ENCODE measurements at places on chromosomes 1 and 21.

DNA sequence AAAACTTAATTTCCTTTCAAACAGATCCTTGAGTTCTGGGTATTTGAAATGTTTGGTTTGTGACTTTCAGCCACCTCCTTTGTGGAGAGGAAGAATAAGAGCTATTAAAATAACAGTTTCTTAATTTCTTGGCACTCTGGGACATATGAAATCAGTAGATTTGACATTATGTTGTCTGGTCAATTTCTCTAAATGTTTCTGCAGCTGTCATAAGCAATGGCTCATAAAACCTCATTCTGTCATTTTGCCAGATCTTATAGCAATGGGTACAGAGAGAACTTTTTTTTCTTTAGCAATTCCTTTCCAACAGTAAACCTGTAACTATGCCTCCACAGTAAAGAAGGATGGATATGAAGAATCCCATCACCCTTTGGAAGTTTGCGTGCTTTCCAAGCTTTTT lies 52.6 kb downstream of the LAMC1 start:
- DNase-seq = no peak

DNA sequence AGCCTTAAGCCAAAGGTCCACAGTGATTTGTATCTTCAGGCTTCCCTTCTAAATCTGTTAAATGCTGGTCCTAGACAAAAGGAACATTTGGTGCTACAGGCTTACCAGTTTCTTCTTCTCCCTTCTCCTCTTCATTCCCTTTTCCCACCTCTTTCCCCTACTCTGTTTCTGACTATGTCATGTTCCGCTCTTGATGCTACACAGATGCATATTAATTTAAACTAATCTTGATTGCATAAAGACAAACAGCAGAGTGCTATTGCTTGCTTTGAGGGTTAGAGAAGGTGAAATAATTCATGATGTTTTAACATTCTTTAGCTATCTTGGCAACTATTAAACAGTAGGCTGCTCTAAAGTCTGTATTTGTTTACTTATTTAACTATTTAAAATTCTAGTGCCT lies 34.3 kb upstream of the COL24A1 start:
- no peak for DNase-seq

GRCh38 chr1:101291562-101292380 lies 55.0 kb downstream of the S1PR1 start:
- DNase-seq = no peak

GRCh38 chr1:36576118-36576517 lies 93.4 kb upstream of the CSF3R start:
- peak; percentile 50 for DNase-seq

DNA sequence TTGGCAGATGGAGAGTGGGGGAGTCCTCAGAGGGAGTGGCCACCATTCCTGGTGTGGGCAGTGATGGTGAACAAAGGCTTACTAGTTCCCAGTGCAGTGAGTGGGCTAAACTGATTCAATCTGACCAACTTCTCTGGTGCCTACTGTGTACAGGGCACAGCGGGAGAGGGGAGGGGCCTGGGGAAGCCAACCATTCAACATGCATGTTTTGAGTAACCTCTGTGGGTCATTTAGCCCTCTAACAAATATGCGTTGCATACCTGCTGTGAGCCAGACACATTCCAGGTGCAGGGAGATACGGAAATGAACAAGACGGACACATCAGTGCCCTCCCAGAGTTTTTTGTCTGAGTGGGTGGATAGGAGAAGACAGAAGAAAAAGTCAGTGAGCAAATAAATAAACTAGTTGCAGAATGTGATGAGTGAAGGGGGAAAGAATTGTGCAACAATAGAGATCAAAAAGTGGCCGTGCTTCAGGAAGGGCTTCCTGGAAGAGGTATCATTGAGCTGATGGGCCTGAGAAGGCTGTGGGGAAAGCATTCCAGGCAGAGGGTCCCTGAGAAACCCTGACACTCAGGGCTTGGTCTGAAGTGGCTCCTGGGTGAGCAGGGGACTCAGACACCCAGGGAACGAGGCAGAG lies 78.8 kb downstream of the EPHB2 start:
- DNase-seq = no peak

DNA sequence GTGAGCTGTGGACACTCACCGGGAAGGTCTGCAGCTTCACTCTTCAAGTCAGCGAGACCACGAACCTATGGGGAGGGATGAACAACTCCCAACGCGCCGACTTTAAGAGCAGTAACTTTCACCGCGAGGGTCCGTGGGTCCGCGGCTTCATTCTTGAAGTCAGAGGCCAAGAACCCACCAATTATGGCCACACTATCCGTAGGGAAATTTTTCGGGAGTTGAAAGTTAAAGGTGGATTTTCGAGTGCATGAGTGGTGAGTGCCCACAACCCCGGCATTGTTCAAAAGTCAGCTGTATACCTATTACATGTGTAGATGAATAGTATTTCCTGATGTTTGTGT lies 19.7 kb downstream of the EXOC8 start:
- no peak for DNase-seq

DNA sequence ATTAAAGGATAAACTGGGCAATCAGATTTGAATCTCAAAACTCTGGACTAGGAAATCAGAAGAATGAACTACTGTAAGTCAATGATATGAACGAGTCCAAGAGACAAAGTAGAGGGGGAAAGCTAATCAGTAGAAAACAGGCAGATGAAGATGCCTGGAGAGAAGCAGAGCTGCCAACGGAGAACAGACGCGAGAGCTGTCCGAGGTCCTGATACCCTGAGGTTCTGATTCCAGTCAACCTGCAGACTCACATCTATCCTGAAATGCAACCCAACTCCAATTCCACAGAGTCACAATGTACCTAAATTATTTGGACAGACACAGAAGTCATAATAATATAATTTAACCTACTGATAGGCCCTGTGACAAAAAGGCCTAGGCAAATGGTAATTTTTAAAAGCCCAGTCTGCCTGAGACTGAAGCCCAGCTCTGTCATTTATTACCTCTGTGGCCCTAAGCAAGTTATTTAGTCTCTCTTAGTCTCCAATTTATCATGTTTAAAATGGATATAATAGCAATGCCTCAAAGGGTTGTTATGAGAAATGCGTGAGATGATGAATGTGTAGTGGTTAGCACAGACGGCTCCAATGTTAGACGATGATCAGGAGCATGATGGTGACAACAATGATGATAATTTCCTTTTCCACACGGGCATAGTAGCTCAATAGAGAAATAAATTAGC lies 33.4 kb downstream of the RGS7 start:
- DNase-seq = peak; percentile 68

GRCh38 chr1:44723496-44724295 lies 7.3 kb downstream of the RNU5D-1 start:
- no peak for DNase-seq

DNA sequence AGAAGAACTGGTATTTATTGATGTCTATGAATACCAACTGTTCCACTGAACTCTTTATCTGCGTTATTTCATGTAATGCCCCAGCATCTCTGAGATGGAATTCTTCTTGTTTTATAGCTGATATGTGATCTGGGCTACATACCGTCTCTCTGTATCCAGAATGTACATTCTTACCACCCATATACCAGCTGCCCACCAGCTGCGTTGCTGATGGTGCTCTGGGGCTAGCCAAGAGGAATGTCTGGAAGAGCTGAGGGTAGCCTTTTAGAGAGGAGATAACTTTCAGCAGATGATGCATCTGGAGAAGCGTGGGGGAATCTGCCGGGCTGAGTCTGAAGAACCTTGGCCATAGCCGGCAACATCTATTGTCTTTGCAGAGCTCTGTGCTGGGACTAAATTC lies 137.5 kb downstream of the RYR2 start:
- no peak for DNase-seq

GRCh38 chr1:231040019-231040799 lies at the start of gene FAM89A:
Gene FAM89A (minus strand): TSS chr1:231040254. CDS start chr1:231040211, 43 bp downstream.
- DNase-seq = peak; percentile 42

DNA sequence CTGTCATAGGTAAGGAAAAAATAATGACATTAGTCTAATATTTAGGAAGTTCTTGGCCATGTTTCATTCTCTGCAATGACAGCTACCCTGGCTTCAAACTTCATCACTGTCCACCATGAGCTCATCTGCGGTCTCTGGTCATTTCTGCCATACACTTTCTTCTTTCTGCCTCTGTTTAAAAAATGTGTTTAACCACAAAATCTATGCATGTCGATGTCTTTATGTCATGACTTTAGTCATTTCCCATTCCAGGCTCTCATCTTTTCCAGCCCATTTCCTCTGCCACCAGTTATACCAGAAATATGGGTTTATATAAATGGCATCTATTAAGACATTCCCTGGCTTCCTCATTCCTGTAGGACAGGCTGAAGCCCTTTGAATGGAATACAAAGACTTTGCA lies 68.5 kb upstream of the DUSP10 start:
- DNase-seq = no peak

DNA sequence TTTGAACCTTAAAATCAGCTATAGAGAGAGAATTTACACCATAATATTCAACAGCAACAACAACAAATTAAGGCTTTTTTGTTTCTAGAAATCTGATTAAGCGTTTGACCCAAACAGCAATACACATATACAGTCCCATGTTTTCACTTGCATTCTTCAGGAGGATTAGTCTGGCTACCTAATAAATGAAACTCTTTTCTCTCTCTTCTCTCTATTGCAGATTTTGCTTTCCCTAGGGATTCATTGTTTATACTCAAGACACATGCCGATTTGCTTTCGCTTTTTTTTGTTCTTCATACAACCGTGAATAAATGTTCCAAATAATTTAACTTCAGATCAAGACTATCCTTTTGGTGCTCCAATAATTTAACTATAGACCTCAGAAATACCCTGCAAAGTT lies 162.4 kb upstream of the PTBP2 start:
- no peak for DNase-seq

DNA sequence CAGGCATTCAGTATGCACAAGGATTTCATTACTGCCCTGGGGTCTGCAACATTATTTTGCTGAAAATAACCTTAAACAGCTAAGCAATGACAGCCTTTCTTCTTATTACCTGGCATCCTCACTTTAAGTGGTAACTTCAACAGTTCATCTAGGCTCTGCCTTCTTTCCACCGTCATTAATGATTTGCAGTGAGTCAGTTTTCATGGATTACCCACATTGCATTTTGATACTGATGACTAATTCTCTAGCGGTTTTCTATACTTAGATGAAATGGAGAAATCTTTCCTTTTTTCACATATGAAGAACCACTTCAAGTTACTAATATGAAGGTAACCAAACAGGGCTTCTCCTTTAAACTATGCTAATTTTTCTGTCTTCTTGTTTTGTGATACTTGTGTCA lies 226.9 kb upstream of the TMPRSS15 start:
- no peak for DNase-seq

DNA sequence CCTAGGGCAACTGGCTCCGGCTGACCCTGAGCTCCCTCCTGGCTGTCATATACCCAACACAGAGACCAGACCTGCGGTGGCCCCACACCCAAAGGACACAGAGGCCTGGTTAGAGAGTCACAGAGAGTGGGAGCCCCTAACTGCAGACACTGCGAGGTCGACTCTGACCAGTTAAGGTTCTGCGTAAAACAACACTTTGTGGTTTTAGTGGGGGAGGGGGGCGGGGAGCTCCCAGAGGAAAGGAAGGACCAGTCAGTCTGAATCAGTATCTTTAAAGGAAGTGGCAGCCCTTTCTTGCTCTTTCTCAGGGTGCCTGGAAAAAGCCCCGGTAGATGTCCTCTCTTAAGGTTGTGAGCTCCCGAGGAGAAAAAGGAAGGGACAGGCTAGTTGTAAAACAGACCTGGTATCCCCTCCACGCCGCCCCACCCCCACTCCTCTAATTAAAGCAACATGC lies 2.4 kb downstream of the SSBP3 start:
- no peak for DNase-seq

DNA sequence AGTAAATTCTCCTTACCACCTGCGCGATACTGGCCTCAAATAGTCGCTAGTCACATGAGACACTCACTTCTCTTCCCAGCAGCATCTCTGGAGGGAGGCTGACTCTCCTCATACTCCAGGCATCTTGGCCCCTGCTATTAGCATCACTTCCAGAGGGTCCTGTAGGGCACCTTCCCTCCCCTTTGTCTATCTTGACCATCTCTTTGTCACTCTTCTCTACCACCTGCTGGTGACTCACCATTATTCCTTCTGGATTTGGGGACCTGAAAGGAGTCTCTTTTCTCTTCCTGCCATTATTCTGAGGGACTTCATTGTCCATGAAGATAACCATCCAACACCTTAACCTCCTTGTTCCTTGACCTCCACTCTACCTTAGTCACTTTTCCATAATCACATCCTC lies 31.7 kb upstream of the GPR37L1 start:
- DNase-seq = no peak

GRCh38 chr1:165815725-165816124 lies 11.7 kb upstream of the UCK2 start:
- DNase-seq = no peak

DNA sequence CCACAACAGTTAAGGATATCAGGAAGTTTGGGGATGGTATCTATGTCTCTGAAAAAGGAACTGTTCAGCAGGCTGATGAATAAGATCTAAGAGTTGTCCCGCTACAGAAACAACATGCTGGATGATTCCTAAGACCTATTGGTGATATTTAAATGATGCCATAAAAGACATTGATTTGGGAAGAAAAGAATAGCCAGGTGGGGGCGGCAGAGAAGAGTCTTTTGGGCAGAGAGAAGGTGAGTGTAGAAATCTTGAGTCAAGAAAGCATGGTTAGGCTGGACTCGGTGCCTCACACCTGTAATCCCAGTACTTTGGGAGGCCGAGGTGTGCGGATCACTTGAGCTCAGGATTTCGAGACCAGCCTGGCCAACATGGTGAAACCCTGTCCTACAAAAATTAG lies 11.8 kb upstream of the TMEM201 start:
- no peak for DNase-seq

DNA sequence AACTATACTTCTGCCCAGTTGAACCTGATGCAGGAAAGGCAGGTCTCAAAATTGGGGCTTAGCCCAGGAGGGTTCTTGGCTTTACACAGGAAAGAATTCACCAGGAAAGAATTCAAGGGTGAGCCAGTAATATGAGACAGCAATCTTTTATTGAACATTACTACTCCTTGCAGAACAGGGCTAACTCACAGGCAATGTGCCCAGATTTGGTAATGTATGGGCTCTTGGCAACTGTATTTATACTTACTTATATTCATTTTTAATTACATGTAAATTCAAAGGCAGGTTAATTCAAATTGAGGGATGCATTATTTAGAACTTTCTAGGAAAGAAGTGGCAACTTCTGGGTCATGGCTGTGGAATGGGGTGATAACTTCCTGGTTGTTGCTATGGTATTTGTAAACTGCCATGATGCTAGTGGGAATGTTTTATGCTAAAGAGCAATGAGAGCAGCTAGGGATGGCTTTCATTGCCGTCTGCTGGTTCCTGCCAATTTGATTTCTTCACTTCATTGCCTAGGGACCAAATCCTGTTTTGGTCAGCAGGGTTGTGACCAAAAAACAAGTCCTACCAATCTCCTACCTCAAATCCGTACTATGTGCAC lies 107.5 kb downstream of the CHRM3 start:
- no peak for DNase-seq
